ENCODE measurements at places on chromosomes 11 and 22.

DNA sequence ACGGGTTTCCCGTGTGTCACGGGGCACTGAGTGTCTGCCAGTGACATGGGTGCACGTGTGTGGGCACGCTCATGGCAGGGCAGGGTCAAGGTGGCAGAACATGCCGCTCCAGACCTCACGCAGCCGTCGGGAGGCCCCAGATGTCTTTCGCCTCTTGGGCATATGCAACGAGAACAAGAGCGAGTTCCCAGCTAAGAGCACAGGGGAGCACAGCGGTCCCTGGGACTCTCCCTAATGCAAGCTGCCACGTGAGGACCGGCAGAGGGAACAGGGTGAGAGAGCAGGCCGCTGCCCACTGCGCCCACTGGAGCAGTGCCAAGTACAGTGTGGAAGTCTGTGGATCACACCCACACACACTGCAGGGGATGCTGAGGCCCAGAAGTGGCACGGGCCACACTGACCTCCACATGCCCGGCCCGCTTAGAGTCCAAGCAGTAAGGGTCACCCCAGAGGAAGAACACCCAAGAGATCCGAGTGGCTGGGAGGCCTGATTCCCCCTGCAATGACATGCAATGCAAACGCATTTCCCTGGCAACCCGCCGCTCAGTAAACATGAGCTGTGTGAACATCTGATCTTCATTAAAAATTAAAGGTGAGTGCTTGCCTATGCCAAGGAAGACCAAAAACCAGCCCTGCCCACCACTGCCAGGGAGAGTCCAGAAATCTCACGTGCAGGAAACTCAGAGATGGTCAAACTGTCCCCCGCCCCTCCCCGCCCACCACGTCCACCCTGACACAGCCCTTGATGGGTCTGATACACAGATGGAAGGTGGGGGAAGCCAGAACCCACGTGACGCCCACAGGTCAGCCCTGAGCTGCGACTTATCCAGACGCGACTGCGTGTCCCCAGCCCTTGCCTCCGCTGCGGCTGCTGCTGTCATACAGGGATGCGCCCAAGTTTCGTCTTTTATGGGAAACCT, 11.7 kb downstream of the CERK start:
- no peak for DNase-seq

GRCh38 chr11:105734426-105734825, 124.6 kb downstream of the GRIA4 start:
- DNase-seq: no peak

DNA sequence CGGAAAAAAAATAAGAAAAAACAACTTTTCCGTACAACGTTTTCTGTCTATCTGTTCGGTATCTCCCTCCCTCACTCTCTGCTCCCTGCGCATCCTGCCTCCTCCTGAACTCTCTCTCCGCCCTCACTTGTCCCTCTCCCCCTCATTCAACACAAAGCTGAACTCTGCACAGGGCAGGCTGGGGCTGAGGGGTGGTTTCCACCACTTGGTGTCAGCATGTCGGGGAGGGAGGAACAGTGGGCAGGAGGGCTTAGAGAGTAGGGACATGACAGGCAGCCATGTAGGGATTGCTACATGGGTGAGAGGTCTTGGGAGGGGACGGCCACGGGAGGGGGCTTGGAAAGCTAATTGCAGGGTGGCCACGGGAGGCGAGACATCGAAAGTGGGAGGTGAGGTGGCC, 17.6 kb downstream of the SLC22A12 start:
- DNase-seq: no peak

GRCh38 chr11:63501236-63501635, 4.6 kb upstream of the LGALS12 start:
- DNase-seq: no peak

- no peak for DNase-seq
These were observed 1.1 kb upstream of the IRAG1 start for GRCh38 chr11:10694486-10695239.

GRCh38 chr11:69326622-69327219, 32.8 kb downstream of the MYEOV start:
- no peak for DNase-seq

DNA sequence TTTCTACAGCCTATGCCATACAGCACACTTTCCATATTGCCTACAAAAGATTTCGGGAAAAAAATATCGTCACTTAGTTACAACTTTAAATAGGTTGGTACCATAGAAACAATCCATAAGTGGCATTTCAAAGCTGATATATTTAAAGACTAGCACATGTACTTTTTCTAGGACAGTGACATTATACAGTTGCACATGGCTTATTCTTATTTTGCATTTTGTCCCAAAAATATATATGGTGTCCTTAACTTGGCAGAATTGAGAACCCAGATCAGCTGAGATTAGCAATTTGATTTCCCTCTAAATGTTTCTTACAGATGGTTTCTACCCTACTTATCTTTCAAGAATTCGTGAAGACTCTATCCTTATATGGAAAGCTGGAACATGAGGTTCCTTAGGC, 3.7 kb upstream of the TFIP11 start:
- no peak for DNase-seq

GRCh38 chr11:23284631-23285030, 424.4 kb upstream of the CCDC179 start:
- DNase-seq: no peak

GRCh38 chr11:7575841-7576725, 62.3 kb downstream of the PPFIBP2 start:
- DNase-seq: no peak

GRCh38 chr22:27531782-27532530, 269.6 kb downstream of the MN1 start:
- no peak for DNase-seq

DNA sequence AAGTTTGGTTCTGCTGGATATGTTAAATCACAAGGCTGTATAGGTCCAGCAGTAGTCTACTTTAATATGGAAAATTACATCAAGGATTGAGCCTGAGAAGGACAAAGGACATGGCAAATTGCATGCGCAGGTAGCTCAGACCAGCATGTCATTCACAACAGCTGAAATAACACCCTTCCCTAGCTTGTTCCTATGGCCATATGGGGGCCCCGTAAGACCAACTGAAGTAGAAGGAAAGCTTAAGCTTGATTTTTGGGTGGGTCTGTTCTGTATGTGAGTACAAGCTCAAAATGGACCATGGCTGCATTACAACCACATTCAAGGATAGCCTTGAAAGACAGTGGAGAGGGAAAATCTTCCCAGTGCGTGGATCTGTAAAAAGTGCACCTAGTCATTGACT, 20.6 kb upstream of the PDE3B start:
- no peak for DNase-seq

DNA sequence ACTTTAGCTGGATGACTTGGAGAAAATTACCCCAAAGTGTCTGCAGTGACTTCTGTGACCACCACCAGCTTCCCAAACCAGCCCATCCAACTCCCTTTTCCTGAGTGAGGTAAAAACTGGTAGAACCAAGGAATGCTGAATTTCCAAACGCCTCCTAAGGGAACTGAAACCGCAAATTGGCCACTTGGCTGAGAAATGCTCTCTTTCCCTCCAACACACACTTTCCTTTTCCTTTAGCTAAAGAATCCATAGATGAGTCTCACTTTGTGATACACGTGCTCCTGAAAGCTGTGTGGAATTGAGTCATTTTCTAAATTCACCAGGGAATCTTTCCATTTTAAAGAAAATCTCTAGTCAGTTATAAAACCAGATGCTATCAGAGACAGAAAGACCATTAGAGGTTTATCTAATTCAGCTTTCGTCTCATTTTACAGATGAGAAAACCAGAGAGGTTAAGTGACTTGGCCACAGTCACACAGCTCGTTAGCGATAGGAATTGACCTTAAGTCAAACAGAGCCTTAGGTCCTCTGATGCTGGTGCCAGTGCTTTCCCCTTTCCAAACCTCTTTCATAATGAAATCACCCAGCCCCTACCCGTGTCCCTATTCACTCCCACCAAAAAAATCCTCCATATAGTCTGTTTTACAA, 137.2 kb downstream of the COMMD9 start:
- DNase-seq: no peak

GRCh38 chr11:9076046-9076445, 15.4 kb downstream of the SCUBE2 start:
- DNase-seq: no peak

GRCh38 chr11:78213526-78214330, 25.0 kb downstream of the USP35 start:
- no peak for DNase-seq

DNA sequence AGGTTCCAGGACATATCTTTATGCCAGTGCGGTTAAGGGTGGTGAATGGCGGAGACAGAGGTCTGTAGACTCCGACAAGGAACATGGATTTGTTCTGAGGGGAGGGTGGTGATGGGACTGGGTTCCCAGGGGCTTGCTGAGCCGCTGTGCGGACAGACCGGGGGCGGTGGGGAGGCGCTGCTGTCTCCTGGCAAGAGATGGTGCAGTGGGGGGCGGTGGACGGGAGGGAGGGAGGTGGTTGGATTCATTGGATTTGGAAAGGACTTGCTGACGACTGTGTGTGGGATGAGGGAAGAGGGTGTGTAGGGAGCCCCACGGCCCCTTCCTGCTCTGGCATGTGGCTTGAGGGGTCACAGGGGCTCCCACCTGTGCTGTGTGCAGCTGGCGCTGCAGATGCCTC, 43.2 kb downstream of the FLRT1 start:
- no peak for DNase-seq

DNA sequence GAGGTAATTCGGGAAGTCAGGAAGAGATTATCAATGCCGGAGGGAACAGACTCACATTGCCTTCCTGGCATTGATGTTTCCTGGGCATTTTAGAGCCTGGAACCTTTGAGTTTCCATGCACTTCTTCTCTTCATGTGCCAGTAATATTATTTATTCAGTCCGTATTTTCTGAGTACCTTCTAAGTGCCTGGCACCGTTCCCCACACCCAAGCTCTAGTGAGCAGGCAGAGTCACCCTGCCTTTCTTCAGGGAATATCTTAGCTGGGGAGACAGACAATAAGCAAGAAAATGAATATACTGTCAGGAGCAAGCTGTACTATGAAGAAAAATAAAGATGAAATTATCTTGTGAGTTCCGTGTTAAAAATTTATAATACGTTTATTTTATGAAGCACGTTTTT, 136.2 kb upstream of the SEZ6L start:
- DNase-seq: no peak

DNA sequence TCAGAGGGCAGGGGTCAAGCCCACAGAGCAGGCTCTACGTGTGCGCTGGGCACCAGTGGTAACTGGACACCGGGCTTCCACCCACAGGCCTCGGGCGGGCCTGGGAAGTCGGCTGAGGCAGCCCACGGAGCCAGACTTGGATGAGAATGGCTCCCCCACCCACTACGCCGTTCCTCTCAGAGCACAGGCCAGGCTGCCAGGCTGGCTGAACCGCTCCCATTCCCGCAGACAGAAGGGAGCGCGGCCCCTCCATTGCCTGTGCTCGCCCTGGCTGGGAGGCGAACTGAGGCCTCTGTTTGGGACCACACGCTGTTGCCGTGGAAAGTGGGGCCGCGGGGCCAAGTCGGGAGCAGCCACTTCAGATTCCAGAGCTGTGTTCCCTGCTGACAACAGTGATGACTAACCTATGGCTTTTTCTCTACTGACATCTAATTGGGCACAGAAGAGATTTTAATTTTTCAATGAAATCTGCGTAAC, 63.9 kb downstream of the MYH9 start:
- DNase-seq: no peak

GRCh38 chr11:131074573-131074972, 158.3 kb upstream of the SNX19 start:
- DNase-seq: no peak

- DNase-seq: no peak
These were observed 1180.8 kb downstream of the JRKL start for GRCh38 chr11:97570636-97571035.

GRCh38 chr11:128290106-128290840, 297.1 kb downstream of the ETS1 start:
- DNase-seq: no peak

DNA sequence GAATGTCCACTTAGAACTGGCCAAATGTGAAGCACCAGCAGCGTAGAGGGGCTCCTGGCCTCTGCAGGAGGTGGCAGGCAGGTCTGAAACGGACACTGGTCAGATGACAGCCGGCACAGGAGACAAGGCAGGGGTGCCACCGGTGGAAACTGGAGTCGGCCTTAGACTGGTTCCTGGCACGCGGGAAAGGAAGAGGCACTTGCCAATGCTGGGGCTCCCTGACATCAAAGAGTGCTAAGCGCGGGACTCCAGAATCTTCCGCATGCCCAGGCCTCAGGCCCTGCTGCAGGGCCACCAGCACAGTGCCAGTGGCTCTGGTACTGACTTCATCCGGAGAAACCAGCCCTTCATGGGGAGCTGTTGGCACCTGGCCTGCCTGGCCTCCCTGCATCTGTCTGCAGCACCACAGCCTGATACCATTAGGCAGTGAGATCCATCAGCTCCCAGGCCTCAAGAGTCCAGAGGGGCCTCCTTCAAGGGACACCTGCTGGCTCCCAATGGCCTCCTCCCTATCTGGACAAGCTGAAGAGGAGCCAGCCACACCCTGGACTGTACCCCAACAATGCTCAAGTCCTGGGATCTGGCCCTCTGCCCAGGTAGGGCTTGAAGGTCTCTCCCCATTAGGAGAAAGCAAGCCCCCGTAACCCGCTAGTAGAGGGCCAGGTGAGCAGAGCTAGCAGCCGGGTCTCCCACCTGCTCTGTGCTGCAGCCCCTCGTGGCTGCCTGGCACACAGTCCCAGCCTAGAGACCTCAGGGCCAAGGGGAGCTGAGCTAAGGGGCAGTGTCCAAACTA, 29.7 kb upstream of the GNB1L start:
- DNase-seq: no peak

GRCh38 chr22:30202531-30203006, 44.0 kb downstream of the LIF start:
- no peak for DNase-seq

GRCh38 chr11:65786008-65786785, 666 bp upstream of the OVOL1 start:
- DNase-seq: no peak

DNA sequence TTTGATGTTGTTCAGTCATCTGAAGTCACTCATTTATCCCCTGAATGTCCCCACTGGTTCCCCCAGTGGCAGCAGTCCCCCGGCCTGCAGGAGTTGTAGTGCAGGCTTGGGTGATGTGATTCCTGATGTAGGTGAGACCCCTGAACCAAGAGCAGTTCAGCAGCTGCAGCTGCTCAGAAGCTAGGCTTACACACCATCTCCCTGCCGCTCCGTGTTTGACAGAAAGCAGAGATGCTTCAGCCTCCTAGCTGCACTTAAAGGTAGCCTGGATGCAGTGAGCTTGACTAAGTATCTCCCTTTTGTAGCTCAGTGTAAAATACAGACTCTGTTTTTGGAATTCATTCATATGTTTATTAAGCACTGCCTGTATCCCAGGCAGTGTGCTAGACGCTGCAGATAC, 47.3 kb downstream of the C22orf31 start:
- DNase-seq: no peak
